ENCODE measurements at places on chromosomes 5 and 9. TPM values are rescaled to one million over a fixed set of nuclear protein-coding genes. Genes with fewer than 3 reads are reported as not detected.

The ZNF883 gene
- total RNA-seq, result 6.2 TPM

GRCh38 chr9:88974641-88975040 lies 16.6 kb upstream of the S1PR3 start:
- no peak for DNase-seq

DNA sequence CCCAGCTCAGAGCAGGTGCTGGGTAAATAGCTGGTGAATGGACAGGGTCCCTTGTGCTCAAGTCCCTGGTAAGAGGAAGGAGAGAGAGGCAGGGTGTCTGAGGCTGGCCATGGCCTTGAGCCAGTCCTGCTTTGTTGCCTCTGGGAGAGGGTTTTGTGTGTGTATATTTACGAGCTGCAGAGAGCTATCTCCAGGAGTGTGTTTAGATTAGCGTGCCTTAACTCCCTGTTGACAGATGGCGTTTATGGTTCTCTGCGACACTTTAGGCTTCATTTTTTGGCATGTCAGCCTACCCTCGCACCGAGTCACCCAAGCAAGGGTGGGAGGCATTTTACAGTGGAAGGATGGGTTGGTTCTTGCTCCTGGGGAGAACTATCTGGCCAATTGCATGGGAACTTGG lies 22.2 kb downstream of the HMCN2 start:
- DNase-seq, result no peak

DNA sequence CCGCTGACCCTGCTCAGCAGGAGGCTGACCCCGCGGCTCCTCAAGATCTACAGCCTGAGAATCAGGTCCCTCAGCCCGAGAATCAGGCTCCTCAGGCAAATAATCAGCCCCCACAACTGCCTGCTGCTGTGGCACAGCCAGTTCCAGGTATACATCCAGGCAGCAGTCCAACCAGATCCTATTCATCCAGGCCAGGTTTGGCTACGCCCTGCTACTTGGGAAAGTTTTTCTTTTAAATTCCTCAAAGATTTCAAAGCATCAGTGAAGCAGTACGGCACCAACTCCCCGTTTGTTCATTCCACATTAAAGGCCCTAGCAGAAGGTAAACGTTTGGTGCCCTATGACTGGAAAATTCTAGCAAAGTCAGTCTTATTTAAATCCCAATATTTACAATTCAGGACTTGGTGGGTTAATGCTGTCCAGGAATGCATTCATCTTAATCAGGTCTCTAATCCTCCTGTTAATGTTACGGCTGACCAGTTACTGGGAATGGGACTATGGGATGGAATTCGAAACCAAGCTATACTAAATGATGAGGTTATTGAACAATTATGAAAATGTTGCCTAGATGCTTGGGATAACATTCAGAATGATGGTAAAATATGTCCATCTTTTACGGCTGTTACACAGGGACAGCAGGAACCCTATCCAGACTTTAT lies 102.3 kb downstream of the SYK start:
- DNase-seq, result no peak

DNA sequence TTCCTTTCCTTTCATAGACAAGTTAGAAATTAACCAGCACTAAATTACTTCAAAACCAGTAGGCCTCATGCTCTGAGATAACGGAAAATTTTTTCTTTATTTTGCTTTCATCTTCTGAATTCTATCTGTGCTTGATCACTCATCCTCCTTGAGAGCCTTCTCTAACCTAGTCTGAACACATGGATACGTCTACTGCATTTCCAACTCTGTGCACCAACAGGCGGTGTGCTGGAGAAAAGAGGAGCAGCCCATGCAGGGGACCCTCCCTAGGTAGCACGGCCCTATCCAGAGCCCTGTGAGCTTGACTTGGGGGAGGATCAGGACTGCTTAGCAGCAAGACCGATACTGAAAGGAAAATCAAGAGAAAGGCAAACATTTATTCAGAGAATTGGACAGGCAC lies 149.8 kb downstream of the AUH start:
- no peak for DNase-seq

DNA sequence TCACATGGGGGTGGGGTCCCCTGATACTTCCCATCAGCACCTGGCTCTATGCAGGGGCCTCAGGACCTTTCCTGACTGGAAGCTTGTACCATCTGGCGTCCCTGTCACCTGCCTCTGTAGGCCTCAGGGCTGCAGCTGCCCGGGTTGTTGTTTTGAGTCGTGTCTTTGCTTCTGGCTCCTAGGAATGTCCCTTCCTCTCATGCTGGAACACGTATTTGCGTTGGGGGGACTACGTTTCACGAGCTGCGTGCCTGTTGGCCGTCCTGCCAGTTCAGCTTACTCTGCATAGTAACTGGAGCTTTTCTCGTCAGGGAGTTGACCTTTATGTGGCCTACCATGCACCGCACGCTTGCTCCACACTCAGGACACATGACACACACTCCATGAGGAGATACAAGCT lies 54.9 kb upstream of the IRX4 start:
- no peak for DNase-seq

DNA sequence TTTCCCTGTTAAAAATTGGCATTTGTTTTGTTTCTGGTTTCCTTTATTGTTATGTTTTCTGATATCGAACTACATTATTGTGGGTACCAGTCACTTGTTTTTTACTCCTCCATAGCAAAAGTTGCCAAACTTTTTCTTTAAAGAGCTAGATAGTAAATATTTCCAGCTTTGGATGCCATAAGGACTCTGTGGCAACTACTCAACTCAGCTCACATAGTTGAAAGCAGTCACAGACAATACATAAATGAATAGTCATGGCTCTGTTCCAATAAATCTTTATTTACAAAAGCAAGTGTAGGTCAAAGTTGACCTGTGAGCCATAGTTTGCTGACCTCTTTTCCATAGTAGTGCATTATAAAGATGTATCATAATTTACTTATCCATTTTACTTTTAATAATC lies 305.0 kb downstream of the RASEF start:
- DNase-seq, result no peak

GRCh38 chr5:129382921-129383672 lies 77.0 kb upstream of the ADAMTS19 start:
- DNase-seq, result no peak

DNA sequence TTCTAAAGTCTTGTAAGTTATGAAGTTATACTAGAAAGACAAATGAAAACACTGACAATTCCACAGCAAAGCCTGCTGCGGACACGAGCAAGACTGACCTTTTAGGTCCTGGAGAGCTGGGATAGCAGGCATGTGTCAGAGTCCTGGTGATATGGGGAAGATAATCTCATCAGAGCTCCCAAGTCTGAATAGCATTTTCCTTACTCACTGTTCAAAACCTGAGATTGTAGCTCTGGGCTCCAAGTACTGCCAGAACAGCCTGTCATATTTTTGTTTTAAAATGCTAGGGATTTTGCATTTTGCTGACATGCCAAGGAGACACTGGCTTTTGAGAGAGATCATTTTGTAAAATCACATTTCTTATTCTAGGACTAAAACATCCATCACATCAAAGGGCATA lies 90.1 kb downstream of the DRD1 start:
- DNase-seq, result no peak

DNA sequence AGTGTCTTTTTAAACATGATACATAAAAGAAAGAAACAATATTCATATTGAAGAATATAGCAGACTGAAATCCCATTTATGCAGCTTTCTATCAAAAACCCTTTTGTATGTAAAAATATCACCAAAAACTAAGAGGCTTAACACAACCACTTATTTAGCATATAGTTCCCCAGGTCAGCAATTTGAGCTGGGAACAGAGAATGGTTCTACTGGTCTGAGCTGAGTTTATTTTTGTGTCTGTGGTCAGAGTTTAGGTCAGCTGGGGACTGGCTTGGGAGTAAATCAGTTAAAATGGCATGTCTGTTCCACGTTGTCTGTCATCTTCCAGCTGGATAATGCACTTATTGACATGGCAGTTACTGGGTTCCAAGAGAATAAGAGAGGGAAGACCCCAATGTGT lies 165.0 kb downstream of the TMEM232 start:
- no peak for DNase-seq

All from heart left ventricle (tissue), 16 donors.